DMS79 (cell line): ENCODE measurements at places on chromosomes 12 and 14.

GRCh38 chr12:6292606-6293005 is 17.9 kb upstream of the PLEKHG6 start:
- DNase-seq: no peak

- no peak for DNase-seq
Measured at GRCh38 chr12:126944684-126945083, 1322.3 kb upstream of the TMEM132C start.

- DNase-seq: no peak
Measured at GRCh38 chr12:70721656-70722357, 84.6 kb upstream of the PTPRB start.

DNA sequence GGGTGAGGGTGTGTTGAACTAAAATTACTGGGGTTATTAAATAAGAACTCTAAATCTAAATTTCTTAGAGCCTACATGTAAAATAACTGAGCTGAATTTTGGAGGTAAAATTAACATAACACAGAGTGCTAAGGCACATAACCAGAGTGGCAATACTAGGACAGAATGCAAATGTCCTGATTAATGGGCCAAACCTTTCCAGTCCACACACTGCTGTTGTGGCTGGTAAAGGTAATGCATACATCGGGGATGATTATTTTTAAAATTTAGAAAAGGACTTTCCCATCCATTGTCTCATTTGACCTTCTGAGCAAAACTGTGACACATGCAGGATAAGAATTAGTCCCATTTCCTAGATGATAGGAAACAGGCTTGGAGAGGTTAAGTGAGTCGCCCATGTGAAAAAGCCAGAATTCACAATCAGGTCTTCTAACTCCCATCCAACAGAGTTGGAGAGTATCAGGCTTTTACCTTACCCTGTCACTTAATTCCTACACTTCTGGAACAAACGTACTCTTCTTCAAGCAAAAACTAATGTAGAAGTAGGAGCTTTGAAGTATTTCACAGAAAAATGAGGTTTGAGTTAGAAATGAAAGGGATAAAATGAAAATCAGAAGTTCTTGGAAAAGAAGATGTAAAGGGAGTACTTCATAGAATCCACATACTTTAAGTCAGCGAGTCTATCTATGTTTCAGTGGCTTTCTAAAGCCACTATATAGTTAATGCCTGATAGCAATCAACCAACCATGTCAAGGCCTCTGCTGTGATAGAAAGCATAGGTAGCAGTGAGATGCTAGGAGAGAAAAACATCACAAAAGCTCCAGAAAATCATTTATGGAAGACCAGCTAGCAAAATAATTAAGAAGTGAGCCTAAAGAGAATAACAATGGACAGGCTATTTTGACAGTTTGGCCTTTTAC is 334.9 kb upstream of the DIO2 start:
- DNase-seq: no peak

DNA sequence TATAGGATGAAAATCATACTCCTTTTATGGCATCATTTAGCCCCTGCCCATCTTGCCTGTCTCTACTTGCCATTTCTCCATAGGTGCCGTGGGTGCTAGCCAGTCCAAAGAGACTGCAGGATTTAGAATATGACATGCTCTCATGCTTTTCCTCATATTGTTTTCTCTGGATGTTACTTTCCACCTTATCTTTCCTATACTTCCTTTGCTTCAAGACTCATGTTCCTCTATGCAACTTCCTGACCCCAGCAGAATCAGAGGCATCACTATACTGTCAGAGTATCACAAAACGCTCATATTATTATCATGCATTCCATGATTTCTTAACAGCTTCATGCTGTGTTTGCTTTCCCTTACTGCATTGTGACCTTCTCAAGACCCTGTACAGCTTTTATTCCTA is 220.8 kb upstream of the ABCD2 start:
- no peak for DNase-seq
